Thoracic aorta (tissue), 2 donors: ENCODE measurements at places on chromosomes 2 and 18.

DNA sequence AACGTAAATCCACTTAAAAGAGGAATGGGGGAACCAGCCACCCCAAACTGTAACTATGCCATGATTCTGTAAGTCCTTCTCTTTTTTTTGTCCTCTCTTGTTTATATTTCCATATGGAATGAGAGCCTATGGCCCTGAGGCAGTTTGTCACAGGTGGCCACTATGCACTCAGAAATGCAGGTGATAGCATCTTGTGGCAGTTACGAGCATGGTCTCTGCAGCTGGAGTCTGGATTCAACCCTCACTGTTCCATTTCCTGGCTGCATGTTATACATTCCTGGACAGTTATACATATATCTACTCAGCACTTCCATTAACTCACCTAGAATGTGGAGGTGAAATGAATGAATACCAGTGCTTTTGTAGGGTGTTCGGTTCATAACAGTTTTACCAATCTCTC lies 291.5 kb upstream of the FANCL start:
- no peak for DNase-seq

DNA sequence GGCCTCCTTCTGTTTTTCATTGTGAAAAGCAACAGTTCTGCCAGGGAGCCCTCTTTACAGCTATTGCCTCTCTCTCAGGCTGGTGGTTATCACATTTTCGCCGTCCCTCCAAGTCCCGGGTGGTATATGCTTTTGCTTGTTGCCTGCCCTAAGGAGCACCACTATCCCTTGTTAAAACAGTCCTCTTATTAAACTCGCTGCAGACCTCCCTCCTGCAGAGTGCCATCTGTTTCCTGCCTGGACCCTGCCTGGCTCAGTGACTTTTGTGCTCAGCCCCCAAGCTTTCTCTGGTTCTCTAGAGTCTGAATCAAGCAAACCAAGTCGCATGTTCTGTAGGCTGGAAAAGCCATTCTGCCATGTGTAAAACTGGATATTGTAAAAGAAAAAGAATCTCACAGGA lies 72.1 kb upstream of the FHL2 start:
- DNase-seq = no peak

DNA sequence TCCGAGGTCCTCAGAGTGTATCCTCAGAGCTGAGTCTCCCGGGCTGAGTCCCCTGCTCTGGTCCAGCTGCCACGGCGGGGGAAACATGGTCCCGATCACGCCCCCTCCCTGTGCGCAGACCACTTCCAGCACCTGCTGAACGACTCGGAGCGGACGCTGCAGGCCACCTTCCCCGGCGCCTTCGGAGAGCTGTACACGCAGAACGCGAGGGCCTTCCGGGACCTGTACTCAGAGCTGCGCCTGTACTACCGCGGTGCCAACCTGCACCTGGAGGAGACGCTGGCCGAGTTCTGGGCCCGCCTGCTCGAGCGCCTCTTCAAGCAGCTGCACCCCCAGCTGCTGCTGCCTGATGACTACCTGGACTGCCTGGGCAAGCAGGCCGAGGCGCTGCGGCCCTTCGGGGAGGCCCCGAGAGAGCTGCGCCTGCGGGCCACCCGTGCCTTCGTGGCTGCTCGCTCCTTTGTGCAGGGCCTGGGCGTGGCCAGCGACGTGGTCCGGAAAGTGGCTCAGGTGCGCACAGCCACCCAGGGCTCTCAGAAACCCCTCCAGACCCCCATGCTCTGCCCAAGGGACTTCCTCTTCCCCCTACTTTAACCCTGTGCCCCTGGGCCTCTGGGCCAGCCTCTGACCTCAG lies 26.7 kb downstream of the GPC1 start:
- no peak for DNase-seq

GRCh38 chr18:7417727-7418126 lies 149.4 kb upstream of the PTPRM start:
- no peak for DNase-seq

DNA sequence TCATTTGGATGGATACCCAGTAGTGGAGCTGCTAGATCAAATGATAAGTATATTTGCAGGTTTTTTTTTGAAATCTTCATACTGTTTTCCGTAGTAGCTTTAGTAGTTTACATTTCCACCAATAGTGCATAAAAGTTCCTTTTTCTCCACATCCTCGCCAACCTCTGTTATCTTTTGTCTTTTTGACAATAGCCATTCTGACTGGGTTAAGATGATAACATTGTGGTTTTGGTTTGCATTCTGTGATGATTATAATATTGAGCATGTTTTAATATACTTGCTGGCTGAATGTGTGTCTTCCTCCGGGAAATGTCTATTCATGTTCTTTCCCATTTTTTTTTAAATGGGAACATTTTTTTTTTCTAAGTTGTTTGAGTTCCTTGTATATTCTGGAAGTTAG lies 260.0 kb downstream of the GULP1 start:
- DNase-seq = no peak

DNA sequence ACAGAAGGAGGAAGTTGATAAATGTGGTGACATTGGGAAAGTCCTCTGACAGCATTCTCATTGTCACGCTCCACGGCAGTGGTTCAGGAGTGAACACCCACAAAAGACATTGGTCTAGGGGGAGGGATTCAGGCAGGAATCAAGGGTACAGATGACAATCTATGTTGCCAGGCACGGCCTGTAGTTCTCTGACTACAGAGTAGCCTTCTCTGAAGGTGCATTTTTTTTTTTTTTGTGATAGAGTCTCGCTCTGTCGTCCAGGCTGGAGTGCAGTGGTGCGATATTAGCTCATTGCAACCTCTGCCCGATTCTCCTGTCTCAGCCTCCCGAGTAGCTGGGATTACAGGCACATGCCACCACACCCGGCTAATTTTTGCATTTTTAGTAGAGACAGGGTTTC lies 7.4 kb upstream of the MOB1A start:
- no peak for DNase-seq

DNA sequence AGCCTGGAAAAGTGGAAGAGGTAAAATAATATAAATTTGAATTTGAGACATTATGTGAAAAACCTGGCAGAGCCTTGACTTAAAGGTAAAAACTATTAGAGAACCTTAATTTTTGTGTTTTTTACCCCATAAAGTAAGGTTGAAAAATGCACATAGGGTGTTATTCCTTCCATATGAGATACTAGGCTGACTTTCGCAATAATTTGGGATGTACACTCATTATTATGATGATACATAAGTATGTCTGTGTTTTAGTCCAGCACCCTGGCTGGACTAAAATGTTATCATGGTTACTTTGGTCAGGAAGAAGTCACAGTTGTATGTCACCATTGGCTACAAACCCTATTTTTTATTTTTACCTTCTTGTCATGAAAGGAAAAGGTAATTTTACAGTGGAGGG lies 19.8 kb downstream of the NEMP2 start:
- no peak for DNase-seq

DNA sequence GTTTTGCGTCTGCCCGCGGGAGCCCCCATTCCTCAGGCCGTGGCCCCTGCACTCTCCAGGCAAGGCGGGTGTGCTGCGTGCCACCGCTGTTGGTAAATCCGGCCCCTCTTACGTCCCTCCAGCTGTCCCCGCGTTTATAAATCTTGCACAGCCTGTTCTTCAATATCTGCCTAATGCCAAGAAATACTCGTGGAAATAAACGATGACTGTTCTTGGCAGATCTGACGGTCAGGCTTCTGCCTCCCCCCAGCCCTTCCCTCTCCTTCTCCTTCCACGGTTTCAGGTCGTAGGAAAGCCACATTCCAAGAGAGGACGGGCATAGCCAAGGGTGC lies 20.5 kb downstream of the ODC1 start:
- no peak for DNase-seq

- no peak for DNase-seq
Observed at GRCh38 chr2:64230540-64230939, 86.3 kb upstream of the PELI1 start.

DNA sequence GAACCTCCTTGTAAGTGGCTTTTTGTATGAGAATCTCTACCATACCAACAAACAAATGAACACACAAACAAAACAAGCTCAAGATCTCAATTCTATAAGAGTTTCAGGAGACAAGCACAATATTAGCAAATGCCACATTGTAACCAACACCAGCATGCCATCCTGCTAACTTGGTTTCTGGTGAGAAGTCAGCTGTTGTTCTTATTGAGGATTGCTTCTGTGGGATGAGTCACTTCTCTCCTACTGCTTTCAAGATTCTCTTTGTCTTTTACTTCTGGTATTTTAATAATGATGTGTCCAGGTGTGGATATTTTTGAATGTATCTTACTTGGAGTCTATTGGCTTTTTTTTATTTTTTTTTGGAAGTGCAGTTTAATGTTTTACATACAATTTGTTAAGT lies 131.7 kb downstream of the BCL2L11 start:
- no peak for DNase-seq

GRCh38 chr2:167900435-167901114 lies 346.8 kb downstream of the STK39 start:
- DNase-seq = no peak

DNA sequence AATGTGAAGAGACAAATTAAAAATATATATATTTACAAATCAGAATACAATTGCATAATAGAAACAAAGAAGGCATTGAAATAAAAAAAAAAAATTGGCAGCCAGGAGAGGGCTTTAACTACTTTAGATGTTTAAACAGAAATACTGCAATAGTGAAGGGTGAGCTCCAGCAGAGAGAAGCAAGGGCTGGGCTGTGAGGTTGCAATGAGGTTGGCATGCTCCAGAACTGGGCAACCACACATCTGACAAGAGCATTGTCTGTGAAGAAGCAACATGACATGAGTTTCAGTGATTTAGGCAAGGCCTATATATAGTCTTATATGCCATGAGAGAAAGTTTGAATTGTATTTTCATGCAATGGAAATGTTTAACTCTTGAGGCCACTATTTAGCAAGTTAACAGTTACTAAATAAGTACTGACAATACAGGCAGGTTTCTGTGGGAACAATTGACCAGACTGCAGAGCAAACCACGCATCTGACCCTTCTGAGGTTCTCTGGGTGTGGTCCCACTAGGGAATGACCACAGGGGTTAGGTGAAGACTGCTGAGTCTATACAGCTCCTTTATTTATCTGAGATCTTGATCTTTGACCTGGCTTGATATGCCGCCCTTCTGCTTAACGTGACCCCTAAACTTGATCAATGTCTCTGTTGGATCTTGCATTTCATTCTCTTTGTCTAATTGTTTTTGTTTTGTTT lies 354.2 kb upstream of the PIK3C3 start:
- DNase-seq = no peak

- DNase-seq = peak; percentile 6
Observed at GRCh38 chr2:223414646-223415045, 187.5 kb downstream of the SCG2 start.

DNA sequence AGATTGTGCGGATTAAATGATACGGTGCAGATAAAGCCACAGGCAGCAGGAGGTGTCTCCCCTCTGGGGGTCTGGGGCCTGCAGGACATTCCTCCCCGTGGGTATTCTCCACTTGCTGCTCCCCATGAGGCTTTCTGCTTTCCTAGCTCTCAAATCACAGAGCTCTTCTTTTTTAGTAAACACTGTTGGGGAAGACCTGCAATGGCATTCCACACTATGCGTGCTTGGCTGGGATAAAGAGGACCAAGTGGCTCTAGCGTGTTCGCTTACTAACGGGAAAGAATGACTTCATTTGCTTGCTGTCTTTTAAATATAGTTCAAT lies 146.5 kb downstream of the DDX1 start:
- DNase-seq = no peak

DNA sequence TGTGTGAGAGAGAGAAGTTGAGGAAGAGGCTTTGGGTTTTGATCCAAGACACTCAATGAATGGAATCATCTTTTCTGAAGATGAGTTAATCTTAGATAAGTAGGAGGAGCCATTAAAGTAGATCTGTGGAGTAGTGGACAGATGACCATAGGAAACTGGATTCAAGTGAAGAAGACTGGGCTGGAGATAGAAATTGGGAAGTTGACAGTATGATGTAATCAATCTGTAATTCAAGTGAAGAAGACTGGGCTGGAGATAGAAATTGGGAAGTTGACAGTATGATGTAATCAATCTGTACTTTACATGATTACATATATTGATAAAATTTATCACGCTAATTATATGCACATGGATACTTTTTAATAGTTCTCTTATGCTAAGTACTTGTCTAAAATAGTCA lies 92.8 kb downstream of the PHLPP1 start:
- no peak for DNase-seq

- DNase-seq = no peak
Observed at GRCh38 chr2:70199320-70199864, 8.6 kb upstream of the C2orf42 start.

GRCh38 chr2:232815569-232815968 lies 39.2 kb upstream of the KCNJ13 start:
- DNase-seq = no peak

GRCh38 chr18:23270986-23271680 lies 135.8 kb downstream of the CABLES1 start:
- DNase-seq = no peak

GRCh38 chr2:105538840-105539239 lies 140.0 kb upstream of the FHL2 start:
- DNase-seq = no peak

DNA sequence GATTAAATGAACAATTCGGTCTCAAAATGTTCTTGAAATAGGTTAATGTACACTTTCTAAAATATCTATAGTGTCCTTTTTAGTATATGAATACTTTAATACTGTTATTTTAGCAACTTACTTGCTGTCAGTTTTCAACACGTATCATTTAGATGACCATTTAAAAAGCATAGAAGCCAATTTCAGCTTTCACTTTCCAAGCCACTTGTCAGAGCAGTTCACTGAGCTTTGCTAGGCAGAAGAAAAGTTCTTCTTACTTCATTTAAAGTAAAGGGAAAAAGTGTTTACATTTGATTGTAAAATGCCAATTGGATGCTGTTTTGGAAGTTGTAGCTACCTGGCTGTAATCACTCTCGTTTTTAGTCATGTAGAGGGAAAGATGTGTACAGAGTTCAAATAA lies 126.0 kb downstream of the KCNH7 start:
- DNase-seq = no peak

DNA sequence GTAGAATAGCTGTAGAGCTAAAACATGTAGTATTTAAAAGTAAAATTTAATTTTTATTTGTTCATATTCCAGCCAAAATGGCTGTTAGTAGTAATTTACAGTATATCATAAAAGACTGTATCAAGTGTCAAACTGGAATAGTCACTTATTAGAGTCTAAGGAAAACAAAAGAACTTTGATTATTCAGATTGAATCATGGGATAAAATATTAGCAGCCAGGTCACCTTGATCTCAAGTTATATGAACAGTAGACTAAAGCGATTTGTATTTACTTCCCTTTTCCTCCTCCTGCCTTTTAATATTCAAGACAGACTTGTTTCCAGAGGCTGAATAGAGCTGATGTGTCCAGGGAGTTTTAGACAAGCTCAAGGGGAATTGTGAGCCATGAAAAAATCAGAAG lies 54.4 kb downstream of the PMAIP1 start:
- no peak for DNase-seq
